Gastroesophageal sphincter (tissue), 4 donors: ENCODE measurements at places on chromosomes 2 and 18.
A peak's percentile ranks its signal among the peaks of the same experiment; 100 is the strongest.

- no peak overlapping the region for H3K27ac ChIP-seq
- no peaks in the 10 kb centered on the region for H3K36me3 ChIP-seq
- no peaks in the 10 kb centered on the region for H3K4me1 ChIP-seq
- no peak overlapping the region for H3K4me3 ChIP-seq
Measured at GRCh38 chr2:190382851-190383250, 25.3 kb upstream of the MFSD6 start.

- no peaks in the 10 kb centered on the region for H3K36me3 ChIP-seq
- H3K4me1 ChIP-seq = no peaks in the 10 kb centered on the region
- H3K4me3 ChIP-seq = no peak overlapping the region
- H3K27ac ChIP-seq = no peak overlapping the region
- no peak for ATAC-seq
Measured at GRCh38 chr18:59765343-59765742, 68.1 kb upstream of the CCBE1 start.

DNA sequence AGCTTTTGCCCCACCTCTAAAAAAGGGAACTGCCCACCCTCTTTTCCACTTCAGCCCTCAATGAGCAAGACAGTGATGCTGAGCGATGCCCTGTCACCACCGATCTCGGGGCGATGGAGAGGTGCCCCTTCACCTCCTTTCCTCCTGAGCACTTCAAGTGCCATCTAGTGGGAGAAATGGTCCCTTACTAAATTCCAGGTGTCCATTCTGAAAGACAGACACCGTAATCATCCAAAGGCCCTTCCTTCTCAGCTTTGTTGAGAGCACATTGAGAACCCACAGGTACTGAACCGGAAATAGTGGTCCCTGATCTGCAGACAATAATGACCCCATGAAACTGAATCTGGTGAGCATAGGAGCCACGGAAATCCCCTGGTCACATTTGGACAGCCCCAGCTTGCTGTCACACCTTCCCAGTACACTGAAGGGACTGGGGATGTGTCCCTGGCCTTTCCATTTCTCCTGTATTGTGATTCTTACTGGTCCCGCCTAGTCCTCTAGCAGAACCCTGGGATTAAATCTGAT, 38.5 kb downstream of the KCTD18 start:
- no peak for ATAC-seq
- H3K4me1 ChIP-seq = peaks cover 37% of the 10 kb centered on the region
- H3K27me3 ChIP-seq = no peaks in the 10 kb centered on the region
- H3K36me3 ChIP-seq = peaks cover 90% of the 10 kb centered on the region

DNA sequence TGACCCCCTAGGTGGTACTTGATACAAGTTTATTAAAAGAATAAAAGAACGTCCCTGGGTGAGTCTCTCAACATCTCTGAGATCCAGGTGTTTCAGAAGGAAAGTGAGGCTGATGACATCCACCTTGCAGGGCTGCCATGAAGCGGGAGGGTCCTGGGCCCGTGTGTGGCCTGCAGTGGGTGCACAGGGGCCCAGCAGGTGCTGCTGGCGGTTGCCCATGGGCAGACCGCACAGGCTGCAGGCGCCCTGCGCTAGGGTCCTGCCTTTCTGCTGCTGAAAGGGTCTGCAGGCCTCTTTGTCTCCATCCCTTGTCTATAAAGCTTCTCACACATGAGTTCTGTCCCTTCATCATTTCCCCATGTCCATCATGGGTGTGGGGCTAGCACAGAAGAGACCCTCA, 247.0 kb downstream of the TFCP2L1 start:
- H3K27ac ChIP-seq = no peak overlapping the region
- H3K27me3 ChIP-seq = no peaks in the 10 kb centered on the region
- no peak overlapping the region for H3K4me3 ChIP-seq
- H3K4me1 ChIP-seq = no peaks in the 10 kb centered on the region
- ATAC-seq = no peak

- ATAC-seq = no peak
- H3K4me3 ChIP-seq = no peak overlapping the region
- peaks cover 76% of the 10 kb centered on the region for H3K27me3 ChIP-seq
Measured at GRCh38 chr2:464562-465309, 176.8 kb upstream of the ALKAL2 start.

- peak overlapping the region; percentile 19 for H3K27ac ChIP-seq
- H3K27me3 ChIP-seq = no peaks in the 10 kb centered on the region
- peaks cover 10% of the 10 kb centered on the region for H3K4me1 ChIP-seq
- H3K36me3 ChIP-seq = no peaks in the 10 kb centered on the region
Measured at GRCh38 chr2:237624565-237624964, 2.8 kb upstream of the LRRFIP1 start.

DNA sequence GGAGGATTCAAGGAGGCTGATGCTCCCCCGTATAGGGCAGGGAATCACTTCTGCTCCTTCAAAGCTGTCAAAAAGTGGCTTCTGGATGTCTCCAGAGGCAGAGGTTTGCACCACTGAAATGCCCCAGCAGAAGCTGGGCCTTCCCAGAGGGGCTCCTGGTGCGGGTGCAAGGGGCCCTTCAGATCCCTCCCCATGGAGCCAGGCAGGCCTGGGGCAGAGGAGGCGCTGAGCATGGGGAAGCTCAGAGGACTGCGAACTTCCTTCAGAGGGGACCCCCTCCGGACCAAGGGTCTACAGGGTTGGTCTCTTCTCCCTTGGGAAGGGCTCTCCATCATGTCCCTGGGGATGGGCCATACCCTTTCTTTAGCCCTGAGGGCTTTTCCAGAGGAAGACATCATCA, 341.2 kb downstream of the DYSF start:
- H3K4me1 ChIP-seq = no peaks in the 10 kb centered on the region
- no peak overlapping the region for H3K27ac ChIP-seq
- H3K4me3 ChIP-seq = no peak overlapping the region

GRCh38 chr2:7609556-7609955, 692.3 kb downstream of the RNF144A start:
- no peak overlapping the region for H3K4me3 ChIP-seq
- ATAC-seq = no peak
- H3K27ac ChIP-seq = no peak overlapping the region
- no peaks in the 10 kb centered on the region for H3K4me1 ChIP-seq
- no peaks in the 10 kb centered on the region for H3K27me3 ChIP-seq
- no peaks in the 10 kb centered on the region for H3K36me3 ChIP-seq

DNA sequence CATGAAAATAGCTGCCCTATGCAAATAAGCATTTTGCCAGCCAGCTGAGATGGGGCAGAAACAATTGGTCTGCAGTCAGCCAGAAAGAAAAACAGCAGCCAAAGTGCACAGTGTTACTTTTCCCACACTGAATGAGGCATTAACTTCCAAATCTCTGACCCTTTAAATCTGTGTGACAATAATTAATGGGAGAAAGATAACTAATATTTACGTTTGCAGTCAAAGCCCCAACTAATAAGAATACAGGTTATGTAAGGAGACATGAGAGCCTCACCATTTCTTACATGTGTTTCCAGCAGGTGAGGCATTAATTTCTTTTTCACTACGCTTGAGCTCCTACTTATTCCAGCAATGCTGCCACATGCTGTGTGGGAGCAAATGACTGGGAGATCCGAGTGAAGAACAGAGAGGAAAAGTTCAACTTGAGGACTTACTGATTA, 339.0 kb downstream of the SATB2 start:
- H3K27ac ChIP-seq = no peak overlapping the region
- no peaks in the 10 kb centered on the region for H3K27me3 ChIP-seq
- H3K4me1 ChIP-seq = no peaks in the 10 kb centered on the region
- H3K36me3 ChIP-seq = no peaks in the 10 kb centered on the region
- ATAC-seq = no peak

DNA sequence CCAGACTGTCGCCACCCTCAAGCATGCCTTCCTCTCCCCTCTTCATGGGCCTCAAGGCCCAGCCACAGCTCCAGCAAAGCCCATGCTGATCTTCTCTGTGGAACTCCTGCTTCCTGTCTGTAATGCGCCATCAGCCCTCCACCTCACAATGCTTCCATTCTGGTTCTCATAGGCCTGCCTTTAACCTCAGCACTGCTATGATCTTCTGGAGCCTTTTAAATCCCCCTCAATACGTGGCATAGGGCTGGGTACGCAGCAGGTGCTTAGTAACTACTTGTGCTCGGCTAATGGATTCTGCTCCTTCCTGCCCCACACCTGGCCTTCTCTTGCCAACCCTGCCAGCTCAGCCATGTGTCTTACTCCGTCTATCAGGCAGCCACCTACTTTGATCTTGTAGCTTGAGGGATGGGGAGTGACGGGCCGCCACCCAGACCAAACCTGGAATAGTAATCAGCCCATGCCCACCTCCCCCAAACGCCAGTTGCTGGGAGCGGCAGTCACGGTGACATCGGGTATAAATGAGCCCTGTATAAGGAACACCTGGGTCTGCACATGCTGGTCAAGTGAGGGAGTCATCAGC, 106.7 kb upstream of the MCFD2 start:
- H3K27ac ChIP-seq = peak overlapping the region; percentile 91
- no peak for ATAC-seq
- H3K36me3 ChIP-seq = peaks cover 65% of the 10 kb centered on the region
- no peaks in the 10 kb centered on the region for H3K27me3 ChIP-seq
